ENCODE measurements at places on chromosomes 7 and 10.

DNA sequence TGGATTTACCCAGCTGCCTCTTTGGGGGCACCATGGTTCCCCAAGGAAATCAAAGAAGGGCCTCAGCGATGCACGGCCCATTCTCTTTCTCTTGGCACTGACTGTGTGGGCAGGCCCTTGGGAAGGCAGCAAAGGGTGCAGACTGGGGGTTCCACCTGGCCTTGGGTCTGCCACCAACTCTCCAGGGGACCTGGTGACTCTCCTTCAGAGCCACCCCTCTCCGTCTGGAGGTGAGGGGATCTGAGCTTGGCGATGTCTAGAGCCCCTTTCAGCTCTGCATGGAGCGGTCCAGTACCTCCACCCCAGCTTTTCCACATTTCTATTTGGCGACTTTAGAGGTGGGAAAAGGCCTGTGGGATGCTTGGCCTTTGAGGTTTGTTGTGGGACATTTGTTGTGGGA, 69.1 kb downstream of the C10orf120 start:
- DNase-seq = no peak

GRCh38 chr7:80869821-80870751, 48.8 kb downstream of the SEMA3C start:
- DNase-seq = no peak

GRCh38 chr7:86908948-86909347, 150.5 kb downstream of the ELAPOR2 start:
- peak; percentile 27 for DNase-seq

GRCh38 chr7:28144266-28144665, 36.3 kb downstream of the JAZF1 start:
- no peak for DNase-seq

- no peak for DNase-seq
Measured at GRCh38 chr7:35463751-35464150, 209.9 kb upstream of the TBX20 start.

DNA sequence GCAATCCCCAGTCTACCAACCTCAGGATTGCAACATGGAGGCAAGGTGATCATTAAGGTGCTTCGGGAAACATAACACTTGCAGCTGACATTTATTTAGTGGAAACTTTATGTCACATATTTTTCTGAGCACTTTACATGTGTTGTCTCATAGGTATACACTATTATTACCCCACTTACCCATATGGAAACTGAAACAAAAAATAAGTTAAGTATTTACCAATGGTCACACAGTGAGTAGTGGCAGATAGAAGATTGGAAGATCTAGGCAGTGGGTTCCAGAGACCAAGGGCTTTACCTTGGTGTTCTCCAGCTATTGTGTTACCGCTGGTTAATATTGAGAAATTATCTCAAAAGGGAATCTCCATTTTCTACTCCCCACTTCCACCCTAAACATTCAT, 1279.1 kb upstream of the SORCS1 start:
- DNase-seq = no peak

DNA sequence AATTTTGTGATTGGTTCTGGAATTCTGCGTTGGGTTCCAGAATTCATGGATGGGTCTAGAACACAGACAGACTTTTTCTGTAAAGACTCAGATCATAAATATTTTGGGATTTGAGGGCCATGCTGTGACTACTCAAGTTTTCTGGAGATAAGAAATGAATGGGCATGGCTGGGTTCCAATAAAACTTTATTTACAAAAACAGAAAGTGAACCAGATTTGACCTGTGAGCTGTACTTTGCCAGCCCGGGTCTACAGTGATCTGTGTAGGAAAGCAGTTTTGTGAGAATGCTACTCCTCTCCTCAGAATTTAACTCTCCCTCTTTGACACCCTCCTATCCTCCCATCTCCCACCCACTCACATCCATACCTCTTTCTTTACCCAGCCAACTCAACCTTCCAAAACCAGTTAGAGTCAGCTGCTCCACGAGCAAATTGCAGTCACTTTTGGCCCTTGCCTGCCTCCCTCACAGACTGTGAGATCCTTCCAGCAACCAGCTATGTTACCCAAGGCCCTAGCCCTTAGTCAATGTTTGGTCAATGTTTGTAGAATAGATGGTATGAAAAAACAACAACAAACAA, 312.8 kb upstream of the ZMIZ1 start:
- no peak for DNase-seq

DNA sequence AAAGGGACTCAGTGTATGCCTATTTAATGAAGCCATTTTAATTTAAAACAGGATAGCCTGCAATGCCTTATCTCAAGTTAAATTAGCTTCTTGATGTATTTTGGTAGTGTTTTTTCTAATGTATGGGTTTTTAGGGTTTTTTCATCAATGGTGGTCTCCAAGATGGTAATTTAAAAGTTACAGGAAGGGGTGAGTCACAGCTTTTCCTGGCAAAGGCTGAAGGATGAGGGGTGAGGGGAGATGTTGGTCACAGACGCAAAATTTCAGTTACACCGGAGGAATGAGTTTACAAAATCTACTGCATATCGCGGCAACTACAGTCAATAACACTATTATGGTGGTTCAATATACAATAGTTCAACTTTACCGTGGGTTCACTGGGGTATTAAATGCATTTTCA, 31.6 kb downstream of the CCDC3 start:
- DNase-seq = no peak

DNA sequence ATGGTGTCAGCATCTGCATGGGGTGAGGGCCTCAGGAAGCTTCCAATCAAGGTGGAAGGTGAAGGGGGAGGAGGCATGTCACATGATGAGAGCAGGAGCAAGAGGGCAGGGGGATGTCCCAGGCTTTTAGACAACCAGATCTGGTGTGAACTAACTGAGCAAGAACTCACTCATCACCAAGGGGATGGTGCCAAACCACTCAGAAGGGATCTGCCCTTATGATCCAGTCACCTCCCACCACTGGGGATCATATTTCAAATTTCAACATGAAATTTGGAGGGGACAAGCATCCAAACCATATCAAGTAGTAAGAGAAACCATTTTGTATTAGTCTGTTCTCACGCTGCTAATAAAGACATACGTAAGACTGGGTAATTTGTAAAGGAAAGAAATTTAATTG, 33.6 kb downstream of the THNSL1 start:
- no peak for DNase-seq

- no peak for DNase-seq
Measured at GRCh38 chr7:139294241-139294640, 46.9 kb upstream of the FMC1 start.

DNA sequence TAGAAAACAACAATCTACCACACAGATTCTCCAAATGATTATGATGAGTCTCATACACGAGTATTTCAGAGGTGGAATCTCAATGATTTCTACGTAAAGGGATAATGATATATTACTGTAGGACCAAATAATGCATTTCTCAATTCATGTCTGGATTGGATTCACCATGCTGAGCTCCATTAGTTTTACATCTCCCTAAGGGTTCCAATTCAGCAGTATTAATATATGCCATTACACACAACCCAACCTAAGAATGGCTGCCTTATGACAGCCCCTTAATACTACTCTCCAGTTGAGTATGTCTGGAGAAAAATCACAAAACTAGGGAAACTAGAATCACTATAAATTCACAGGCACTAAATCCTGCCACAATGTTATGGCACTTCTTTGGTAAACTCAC, 234.3 kb upstream of the PLXNA4 start:
- DNase-seq = no peak

GRCh38 chr7:87038993-87039690, 20.3 kb downstream of the ELAPOR2 start:
- no peak for DNase-seq

GRCh38 chr10:78454123-78454645, 420.5 kb downstream of the RPS24 start:
- no peak for DNase-seq

GRCh38 chr7:101947899-101948298, 130.5 kb downstream of the CUX1 start:
- no peak for DNase-seq

DNA sequence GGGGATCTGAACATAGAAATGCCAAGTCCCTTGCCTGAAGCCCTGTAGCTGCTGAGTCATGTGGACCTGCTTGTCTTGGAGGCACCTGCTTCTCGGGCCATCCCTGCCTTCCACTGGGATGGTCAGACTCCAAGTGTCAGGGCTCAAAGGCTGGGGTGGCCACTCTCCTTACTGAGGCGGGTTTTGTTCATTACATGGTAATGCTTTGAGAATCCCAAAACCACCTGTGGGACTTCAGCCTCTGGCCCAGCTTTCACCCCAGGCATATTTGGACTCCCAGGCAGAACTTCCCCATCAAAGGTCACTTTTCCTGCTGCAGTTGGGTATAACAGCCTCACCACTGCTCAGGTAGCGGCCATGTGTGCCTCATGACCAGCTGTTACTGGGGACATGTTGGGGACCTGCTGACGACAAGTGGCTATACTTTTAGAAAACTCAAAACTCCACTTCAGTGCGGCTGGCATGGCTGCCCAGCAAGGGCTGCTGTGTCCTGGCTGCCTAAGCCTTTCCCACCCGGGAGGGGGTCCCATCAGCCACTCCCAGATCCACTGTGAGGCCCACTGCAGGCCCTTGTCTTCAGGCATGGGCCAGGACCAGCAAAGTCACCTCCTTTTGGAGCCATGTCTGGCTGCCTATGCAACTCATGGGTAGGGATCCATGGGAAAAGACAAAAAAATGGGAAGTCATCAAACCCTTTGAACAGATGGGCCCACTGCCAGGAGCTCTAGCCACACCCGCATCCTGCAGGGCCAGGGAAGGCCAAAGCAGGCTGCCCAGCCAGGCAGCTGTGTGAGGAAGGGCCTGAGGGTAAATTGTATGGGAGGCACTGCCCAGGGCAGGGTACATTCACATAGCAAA, 96.7 kb downstream of the ARHGAP22 start:
- no peak for DNase-seq

GRCh38 chr7:122588621-122589020, 110.3 kb downstream of the RNF133 start:
- peak; percentile 17 for DNase-seq

GRCh38 chr10:117544711-117545140, 2.2 kb downstream of the EMX2 start:
- DNase-seq = peak; percentile 50

- no peak for DNase-seq
Measured at GRCh38 chr7:118288098-118288497, 63.6 kb downstream of the ANKRD7 start.

GRCh38 chr7:134901389-134902020, 84.8 kb upstream of the AGBL3 start:
- DNase-seq = no peak

DNA sequence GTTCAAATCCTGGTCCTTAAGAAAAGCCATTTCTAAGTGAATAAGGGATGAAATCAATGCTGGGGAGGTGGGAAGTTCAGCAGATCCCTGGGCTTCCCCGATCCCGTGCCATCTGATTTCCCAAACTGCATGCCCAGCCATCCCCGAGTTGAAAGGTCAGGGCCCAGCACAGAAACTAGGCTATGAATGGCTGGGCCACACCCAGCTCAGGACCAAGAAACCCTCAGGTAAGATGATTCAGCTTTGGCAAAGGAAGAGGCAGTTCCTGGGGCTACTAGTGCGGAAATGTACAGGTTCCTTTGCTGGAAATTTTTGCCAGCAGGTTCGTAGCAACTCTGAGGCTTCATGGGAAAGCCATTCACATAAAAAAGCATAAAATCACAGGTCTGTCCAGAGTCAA, 182.7 kb downstream of the FAM107B start:
- no peak for DNase-seq

DNA sequence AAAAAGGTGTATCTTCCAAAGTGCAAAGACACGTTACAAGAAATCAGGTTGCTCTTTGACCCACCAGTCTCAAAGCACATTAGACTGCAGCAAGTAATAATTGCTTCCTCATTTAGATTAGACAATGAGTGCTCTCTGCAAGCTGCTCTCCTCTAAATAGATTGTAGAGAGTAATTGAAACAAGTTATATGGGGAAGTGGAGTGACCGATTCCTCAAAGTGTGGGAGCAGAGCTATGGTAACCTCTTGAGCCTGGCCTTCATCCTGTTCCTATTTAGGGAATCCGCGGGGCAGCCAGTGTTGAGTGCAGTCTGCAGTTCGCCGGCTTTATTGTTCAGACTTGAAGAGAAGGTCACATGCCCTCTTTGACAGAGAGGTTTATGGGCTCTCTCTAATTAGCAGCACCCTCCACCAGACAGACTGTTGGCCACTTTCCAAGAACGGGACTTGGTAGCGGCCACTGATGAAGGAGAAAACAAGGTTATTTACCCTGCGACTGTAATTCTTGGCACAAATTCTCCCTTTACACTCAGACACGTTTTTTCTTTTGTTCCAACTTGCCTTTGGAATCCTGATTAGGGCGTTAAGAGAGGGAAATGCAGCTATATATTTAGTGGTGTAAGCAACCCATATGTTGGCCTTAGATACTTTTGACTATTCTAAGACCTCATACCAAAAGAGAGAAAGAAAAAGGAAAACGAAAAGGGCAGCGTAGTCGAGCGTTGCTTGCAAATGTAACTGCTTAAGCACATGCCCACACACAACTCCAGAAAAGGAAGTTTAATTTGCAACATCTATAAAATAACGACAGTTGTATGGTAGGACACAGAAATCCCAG, 107.5 kb downstream of the REEP3 start:
- DNase-seq = peak; percentile 51

DNA sequence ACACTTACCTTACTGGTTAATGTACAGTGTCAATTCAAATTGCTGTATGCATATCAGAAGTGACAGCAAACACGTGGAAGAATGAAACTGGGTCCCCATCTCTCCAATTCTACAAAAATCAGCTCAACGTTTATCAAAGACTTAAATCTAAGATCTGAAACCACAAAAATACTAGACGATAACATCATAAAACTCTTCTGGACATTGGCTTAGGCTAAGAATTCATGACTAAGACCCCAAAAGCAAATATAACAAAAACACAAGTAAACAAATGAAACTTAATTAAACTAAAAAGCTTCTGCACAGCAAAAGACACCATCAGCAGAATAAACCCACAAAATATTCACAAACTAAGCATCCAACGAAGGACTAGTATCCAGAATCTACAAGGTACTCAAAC, 35.9 kb upstream of the PFKP start:
- no peak for DNase-seq

- no peak for DNase-seq
Measured at GRCh38 chr10:125329056-125329455, 168.7 kb upstream of the CTBP2 start.

DNA sequence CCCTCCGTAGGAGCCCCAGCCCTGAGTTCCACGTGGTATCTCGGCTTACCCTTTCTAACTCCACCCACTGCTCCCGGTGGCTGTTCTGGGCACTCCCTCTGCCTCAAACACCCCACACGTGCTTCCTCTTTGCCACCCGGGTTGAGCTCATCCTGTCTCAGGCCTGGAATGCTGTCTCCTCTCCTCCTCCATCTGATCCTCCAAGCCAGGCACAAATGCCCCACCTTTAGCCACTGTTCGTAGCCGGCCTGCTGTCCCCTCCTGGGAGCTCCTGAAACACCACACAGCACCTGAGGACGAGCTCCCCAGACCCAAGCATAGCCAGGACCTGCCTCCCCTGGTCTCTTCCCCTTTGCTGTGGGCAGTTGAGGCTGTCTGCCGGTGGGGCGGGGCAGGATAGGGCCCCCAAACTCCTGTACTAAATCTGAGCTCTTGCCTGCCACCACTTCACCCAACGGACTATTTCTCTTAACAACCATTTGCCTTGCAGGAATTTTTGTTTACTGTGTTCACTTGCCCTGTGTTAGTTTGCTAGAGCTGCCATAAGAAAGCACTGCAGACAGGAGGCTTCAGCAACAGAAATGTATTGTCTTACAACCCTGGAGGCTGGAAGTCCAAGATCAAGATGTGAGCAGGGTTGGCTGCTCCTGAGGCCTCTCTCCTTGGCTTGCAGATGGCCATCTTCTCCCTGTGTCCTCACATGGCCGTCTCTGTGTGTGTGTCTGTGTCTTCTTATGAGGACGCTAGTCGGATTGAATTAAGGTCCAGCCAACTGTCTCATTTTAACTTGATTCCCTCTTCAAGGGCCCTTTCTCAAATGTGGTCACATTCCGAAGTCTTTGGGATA, 58.3 kb upstream of the SHH start:
- no peak for DNase-seq

Measured in fibroblast of skin of back (primary cell).